ENCODE measurements at places on chromosomes 5 and 9. TPM values are rescaled to one million over a fixed set of nuclear protein-coding genes. Genes with fewer than 3 reads are reported as not detected.

Gene PPIC
- total RNA-seq, result 17.8 TPM

Gene THOC3
- 56.7 TPM for total RNA-seq

Gene AJM1
- total RNA-seq, result 4.0 TPM

Gene PCDHGA6
- 0.23 TPM for total RNA-seq

Gene RLN2
- 0.24 TPM for total RNA-seq

Gene SPATA24
- 4.1 TPM for total RNA-seq

Gene ARSI
- 43.8 TPM for total RNA-seq

Gene HSD17B3
- 0.17 TPM for total RNA-seq

Gene SPAAR
- not detected for total RNA-seq

Gene NR6A1
- 1.7 TPM for total RNA-seq

Gene SPATA31C1
- not detected for total RNA-seq

Gene SHROOM1
- 9.4 TPM for total RNA-seq

Gene LPAR1
- total RNA-seq, result 15.6 TPM

Measured in A549 treated with RU486 at 1 μM for 4 hours (cell line).